Stimulated activated CD4-positive, alpha-beta T cell treated with anti-CD3 and anti-CD28 coated beads, Interleukin-15, amount 100 ng/mL, for 1 hour (primary cell): ENCODE measurements at places on chromosomes 2 and 18.

- DNase-seq: no peak
Observed at GRCh38 chr2:27724905-27725701, 46.4 kb upstream of the MRPL33 start.

DNA sequence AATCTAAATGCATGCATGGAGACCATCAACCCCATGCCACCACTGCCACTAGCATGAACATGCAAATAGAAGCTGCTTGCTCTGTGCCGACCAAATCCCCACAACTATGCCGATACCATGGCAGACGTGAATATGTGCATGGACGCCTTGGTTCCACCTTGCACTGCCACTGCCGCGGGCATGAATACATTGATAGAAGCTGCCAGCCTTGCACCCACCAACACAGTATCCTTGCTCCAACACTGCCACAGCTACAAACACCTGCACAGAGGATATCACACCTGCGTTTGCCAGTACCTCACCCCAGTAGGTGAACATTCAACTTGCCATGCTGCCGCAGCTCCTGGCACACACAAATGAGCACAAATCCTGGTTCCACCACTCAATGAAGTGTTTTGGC is 527.4 kb upstream of the REG3G start:
- no peak for DNase-seq

DNA sequence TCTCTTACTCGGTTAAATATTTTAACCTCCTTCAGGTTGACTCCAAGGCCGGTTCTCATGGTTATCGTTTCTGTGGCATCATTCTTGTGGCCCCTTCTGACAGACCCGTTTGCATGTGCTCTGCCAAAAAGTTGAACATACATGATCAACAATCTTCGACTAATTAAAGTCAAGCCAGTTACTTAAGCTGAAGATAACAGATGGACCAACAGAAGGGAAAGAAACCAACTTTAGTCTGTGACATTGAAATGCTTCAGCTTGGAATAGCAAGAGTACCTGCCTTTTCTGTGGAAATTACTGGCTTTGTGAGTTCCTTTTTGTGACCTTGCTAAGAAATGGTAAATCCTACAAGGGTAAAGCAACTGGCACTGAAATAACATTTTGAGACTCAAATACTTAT is 1429.1 kb downstream of the LRP1B start:
- no peak for DNase-seq

GRCh38 chr18:54260396-54261072 is 8.8 kb upstream of the POLI start:
- DNase-seq: no peak

DNA sequence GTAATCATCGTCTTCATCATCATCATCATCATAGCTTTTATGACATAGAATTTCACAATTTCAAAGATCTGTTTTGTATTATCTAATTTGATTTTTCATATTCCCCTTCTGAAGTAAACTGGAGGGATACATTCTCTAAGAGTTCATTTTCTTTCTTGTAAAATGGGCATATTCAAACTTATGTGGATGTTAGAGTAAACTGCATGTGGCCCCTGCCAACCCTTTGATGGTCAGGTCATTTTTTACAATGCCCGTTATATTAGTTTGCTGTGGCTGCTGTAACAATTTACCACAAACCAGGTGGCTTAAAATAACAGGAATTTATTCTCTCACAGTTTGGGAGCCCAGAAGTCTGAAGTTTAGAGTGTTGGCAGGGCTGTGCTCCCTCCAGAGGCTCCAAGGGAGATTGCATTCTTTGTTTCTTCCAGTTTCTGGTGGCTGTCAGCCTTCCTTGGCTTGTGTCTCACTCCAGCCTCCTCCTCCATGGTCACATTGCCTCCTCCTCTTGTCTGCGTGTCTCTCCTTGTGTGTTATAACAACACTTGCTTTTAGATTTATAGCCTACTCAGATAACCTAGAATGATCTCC is 127.5 kb upstream of the MMADHC start:
- DNase-seq: no peak

- DNase-seq: no peak
Observed at GRCh38 chr18:4101009-4101408, 354.1 kb downstream of the DLGAP1 start.

GRCh38 chr18:46167971-46168370 is 63.8 kb downstream of the HAUS1 start:
- no peak for DNase-seq

DNA sequence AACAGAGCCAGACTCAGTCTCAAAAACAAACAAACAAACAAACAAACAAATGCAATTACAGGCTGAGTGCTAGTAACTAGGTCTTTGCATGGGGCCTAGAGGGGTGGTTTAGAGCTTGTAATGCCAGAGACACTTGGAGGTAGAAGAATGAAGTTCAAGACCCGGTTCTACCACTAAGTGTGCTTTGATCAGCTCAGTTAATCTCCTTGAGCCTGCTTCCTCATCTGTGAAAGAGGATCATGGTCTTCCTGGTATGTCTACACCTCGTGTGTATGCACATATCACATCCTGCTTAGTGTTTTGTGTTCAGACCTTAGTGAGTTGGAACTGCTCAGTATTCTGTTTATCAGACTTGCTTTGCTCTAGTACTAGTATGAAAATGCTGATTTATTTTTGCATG is 4.8 kb upstream of the ATP6V1C2 start:
- DNase-seq: no peak

DNA sequence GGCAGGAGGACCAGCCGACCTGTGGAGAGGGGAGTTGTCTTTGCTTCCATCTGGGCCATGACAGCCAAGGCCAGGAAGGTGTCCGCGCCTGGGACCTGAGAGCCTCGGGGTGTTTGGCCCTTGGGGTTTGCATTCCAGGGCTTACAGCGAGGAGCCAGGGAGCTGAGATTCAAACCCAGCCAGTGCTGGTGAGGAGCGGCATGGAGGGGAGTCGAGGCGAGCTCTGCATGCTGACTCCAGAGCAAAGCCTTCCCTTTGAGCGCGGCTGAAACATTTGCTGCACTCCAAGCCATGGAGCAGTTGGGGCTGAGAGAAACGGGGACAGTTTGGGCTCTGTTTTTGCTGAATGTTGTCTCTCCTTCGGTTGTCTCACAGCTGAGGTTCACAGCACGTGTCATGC is 77.4 kb downstream of the TWIST2 start:
- DNase-seq: no peak

- DNase-seq: no peak
Observed at GRCh38 chr2:3604991-3605961, 10.4 kb downstream of the COLEC11 start.

- DNase-seq: no peak
Observed at GRCh38 chr18:47490882-47491281, 239.4 kb upstream of the SKOR2 start.

- DNase-seq: no peak
Observed at GRCh38 chr2:41779888-41780287, 267.9 kb upstream of the PKDCC start.

GRCh38 chr2:218993345-218994315 is at the start of gene CRYBA2:
TSS of gene CRYBA2 (minus strand) at chr2:218993422. CDS start at chr2:218993176, 246 bp downstream.
- DNase-seq: no peak

GRCh38 chr2:217933617-217933993 is 69.2 kb downstream of the TNS1 start:
- no peak for DNase-seq

GRCh38 chr18:50871846-50872245 is 7.1 kb upstream of the ME2 start:
- DNase-seq: no peak

- DNase-seq: no peak
Observed at GRCh38 chr18:498931-499775, 1.3 kb downstream of the COLEC12 start.

GRCh38 chr2:85445316-85446295 is 27.1 kb downstream of the SH2D6 start:
- no peak for DNase-seq

DNA sequence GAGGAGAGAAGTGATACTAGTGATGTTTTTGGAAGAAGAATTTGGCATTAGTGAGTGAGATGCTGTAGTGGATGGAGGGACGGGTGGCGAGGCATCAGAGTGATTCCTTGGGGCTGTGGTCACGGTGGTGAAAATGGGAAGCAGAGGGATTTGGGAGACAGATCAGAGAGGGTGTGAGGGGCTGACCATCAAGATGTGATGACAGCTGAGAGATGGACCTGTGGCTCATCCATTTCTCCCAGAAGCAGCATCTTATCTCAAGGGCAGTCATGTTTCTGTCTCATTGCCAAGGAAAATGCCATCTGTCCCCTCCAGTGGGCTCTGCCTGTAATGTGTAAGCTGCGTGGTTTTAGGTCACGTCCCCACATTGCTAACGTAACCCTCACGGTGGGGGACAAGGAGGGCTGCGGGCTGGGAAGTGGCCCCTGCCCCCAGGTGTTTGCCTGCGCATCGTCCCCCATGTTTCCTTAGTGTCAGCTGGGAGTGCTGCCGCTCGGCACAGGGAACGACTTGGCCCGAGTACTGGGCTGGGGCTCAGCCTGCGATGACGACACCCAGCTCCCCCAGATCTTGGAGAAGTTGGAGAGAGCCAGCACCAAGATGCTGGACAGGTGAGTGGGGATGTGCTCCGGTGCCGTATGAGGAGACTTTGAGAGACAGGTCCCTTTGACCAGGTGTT is 91.0 kb downstream of the DGKD start:
- DNase-seq: no peak

DNA sequence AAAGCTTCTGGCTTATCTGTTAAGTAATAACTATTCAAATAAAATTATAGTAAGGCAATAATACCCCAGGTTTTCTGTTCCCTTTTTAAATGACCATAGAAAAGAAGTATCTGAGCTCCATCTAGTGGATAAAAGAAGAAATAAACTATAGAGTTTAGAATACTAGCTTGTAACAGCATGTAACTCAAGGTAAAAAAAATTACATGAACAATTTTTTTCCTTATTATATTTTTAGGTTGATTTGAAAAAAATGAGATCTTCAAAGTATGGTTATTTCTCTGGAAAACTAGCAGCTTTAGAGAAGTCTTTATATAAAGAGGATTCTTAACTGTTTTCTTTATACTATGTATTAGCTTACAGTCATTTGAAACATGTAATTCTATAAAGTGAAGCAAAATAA is 58.1 kb downstream of the NCKAP1 start:
- no peak for DNase-seq

GRCh38 chr2:138771534-138771933 is 8.7 kb downstream of the NXPH2 start:
- DNase-seq: no peak

- no peak for DNase-seq
Observed at GRCh38 chr18:55534547-55534946, 53.4 kb downstream of the TCF4 start.

GRCh38 chr2:148455791-148456190 is 188.8 kb upstream of the EPC2 start:
- DNase-seq: no peak

- DNase-seq: no peak
Observed at GRCh38 chr18:72283148-72283925, 260.8 kb downstream of the CBLN2 start.

DNA sequence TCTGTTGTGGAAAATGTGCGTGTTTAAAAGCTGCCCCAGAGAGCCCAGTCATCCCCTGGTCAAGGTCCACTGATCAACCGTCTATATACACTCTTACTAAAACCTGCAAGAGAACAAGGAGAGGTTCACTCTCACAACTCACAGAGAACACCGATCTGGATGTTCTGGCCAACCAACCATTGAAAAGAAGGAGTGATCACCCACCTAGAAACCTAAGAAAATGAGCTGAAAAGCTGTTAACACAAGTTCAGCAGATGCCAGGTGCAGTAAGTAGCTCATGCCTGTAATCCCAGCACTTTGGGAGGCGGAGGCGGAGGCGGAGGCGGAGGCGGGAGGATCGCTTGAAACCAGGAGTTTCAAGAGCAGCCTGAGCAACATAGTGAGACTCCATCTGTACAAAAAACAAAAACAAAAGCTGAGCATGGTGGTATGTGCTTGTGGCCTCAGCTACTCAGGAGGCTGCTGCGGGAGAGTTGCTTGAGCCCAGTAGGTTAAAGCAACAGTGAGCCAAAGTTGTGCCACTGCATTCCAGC is 14.5 kb downstream of the ATG16L1 start:
- DNase-seq: no peak

DNA sequence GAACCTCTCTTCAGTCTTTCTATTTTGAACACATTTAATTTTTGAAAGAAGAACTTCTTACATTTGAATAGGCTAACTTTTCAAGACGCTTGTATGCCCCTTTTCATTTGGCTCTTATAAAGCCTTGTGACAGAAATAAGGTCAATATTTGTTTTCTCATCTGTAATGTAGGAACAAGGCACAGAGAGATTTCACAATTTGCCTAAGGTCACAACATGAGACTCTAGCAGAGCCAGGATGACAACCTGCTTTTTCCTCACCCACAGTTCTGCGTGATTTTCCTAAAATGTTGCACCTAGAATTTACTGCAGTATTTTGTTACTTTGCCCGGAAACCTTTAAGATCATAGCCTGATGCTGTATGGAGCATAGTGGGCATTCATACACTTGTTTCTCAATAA is 67.4 kb downstream of the TXNL1 start:
- DNase-seq: no peak
